MCF 10A (cell line): ENCODE measurements at places on chromosomes 3 and 15.
A peak's percentile ranks its signal among the peaks of the same experiment; 100 is the strongest.

DNA sequence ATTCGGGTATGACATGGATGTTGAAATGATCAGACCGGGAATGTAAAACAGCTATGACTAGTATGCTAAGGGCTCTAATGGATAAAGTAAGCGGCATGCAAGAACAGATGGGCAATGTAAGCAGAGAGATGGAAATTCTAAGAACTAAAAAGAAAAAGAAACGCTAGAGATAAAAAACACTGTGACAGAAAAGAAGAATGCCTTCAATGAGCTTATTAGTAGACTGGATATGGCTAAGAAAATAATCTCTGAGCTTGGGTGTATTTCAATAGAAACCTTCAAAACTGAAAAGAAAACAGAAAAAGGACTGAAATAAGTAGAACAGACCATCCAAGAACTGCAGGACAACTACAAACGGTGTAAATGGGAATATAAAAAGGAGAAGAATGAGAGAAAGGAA is 101.2 kb downstream of the HES1 start:
- DNase-seq: no peak

GRCh38 chr3:71532639-71533395 is 50.7 kb downstream of the FOXP1 start:
- peak; percentile 88 for DNase-seq

GRCh38 chr3:197394464-197395321 is 96.3 kb upstream of the DLG1 start:
- peak; percentile 100 for DNase-seq

GRCh38 chr3:116103868-116104530 is 341.3 kb downstream of the LSAMP start:
- DNase-seq: no peak

GRCh38 chr3:139558351-139559266 is 19.1 kb upstream of the RBP1 start:
- no peak for DNase-seq

- no peak for DNase-seq
These were observed 485.4 kb upstream of the TPRG1 start for GRCh38 chr3:188686324-188686723.
